Stimulated activated CD8-positive, alpha-beta memory T cell treated with anti-CD3 and anti-CD28 coated beads, Interleukin-2, amount 100 ng/mL, for 48 hours (primary cell): ENCODE measurements at places on chromosomes 2 and 18.

DNA sequence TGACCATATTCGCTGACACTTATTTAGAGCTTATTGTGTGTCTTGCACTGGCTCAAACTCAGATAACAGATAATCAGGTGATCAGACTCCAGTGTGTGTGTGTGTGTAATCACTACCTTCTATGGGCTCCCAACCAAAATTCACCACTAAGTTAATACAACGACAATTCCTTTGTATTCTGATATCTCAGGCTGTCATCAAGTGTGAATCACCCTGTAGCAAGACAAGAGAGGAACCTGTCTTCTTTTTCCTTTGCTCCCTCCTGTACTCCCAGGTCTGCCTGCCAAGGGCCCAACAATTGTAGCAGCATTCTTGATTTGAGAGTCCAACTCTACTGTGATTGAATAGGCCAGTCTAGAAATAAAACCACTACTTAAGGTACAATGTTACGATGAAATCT is 25.8 kb downstream of the ITGB6 start:
- no peak for DNase-seq

GRCh38 chr2:6993229-6993640 is 76.0 kb downstream of the RNF144A start:
- no peak for DNase-seq

- no peak for DNase-seq
Measured at GRCh38 chr2:33111002-33111446, 164.3 kb downstream of the LTBP1 start.

GRCh38 chr2:19462256-19462645 is 103.8 kb upstream of the OSR1 start:
- DNase-seq = no peak

GRCh38 chr2:86020984-86021383 is 84.7 kb downstream of the POLR1A start:
- no peak for DNase-seq

DNA sequence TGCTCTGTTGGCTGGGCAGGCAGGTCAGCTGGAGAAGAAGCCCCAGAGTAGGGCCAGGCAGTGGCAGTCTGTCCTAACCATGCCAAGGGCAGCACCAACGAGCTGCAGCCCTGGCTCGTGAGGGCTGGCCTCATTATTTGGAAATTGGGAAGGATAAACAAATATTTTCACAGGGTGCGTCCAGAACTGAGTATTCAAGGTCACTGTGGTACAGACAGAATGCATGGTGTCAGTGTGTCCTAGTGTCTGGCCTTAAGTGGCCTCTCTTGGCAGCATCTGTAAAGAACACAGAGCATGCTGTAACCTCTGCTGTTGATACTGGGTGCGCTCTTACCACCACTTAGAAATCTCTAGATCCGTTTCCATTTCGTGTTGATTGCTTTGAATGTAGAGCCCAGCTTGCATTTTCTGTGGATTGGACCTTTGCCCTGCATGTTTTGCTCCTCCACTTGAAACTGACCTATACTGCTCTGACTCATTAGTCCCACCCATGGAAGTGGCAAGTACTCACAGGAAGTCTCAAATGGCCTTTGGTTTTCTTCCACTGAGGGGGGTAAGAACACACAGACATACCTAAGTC is 88.2 kb downstream of the GREB1L start:
- no peak for DNase-seq

GRCh38 chr2:58974426-58974825 is 733.3 kb upstream of the FANCL start:
- no peak for DNase-seq

DNA sequence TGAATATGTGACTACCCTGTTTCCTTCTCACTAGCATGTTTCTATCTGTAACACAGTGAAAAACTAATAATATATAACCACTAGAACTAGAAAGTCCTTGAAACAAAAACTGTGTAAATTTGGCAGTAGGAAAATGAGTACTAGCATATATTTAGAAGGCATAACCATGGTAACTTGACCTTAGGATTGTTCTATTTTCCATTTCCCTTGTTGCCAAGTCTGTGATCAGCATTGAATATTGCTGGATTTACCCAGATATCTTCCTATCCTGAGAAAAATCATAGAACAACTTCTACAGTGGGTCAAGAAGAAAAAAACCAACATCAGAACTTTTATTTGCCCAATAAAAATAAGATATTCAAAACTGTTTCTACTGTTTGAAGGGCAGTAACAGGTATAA is 563.9 kb upstream of the NRXN1 start:
- no peak for DNase-seq

DNA sequence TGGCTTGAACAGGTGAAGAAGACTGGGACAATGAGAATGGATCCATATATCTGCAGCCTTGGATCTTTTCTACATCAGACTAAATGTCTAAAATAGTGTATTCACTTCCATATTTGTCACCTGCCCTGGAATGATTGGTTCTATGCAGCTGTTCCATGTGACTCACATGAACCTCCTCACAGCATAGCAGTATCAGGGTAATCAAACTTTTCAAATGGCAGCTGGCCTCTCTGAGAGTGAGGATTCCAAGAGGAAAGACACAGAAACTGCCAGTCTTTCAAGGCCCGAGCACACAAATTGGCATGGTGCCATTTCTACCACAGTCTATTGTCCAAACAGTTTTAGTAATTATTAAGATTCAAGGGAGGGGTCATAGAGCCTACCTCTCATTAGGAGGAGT is 859.3 kb downstream of the BCL11A start:
- no peak for DNase-seq

DNA sequence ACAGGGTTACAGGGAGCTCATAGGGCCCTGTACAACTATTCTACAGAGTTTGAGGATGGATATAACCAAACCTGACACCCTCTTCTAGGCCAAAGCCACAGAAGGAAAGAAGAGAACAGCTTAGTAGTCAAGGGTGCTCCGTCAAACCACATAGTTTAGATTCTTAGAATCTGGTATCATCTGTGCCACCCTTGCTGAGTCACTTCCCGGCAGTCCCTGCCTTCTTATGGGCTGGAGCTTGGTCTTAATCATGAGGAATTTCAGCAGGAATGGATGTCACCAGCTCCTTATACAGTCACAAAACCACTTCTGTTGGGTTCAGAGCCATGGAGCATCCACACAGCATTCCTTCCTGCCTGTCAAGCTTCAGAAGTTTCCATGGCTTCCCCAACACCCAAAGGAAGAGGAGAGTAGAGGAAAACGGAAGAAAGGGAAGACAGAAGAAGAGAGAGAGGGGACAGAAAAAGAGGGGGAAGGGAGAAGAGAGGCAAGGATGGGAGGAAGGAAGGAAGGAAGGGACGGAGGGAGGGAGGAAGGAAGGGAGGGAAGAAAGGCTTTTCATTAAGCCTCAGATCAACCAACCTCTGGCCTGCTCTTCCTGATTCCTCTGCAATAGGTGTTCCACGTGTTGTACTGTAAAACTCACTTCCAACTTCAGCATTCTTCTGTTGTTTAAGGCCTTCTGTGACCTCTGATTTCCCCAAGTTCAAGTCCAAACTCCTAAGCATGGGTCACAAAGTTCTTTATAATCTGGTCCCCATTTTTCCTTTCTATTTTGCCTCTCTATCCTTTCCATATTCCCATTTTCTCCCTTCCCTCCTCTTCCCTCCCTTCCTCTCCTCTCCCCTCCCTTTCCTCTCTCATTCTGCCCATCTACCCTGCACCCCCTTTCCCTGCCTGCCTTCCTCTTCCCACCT is 246.1 kb upstream of the TNP1 start:
- DNase-seq = no peak

- DNase-seq = no peak
Measured at GRCh38 chr2:239911641-239912071, 113.5 kb downstream of the NDUFA10 start.

GRCh38 chr18:21703241-21703820 is 1.2 kb downstream of the ABHD3 start:
- DNase-seq = no peak

GRCh38 chr2:33946193-33946592 is 347.1 kb upstream of the FAM98A start:
- no peak for DNase-seq

DNA sequence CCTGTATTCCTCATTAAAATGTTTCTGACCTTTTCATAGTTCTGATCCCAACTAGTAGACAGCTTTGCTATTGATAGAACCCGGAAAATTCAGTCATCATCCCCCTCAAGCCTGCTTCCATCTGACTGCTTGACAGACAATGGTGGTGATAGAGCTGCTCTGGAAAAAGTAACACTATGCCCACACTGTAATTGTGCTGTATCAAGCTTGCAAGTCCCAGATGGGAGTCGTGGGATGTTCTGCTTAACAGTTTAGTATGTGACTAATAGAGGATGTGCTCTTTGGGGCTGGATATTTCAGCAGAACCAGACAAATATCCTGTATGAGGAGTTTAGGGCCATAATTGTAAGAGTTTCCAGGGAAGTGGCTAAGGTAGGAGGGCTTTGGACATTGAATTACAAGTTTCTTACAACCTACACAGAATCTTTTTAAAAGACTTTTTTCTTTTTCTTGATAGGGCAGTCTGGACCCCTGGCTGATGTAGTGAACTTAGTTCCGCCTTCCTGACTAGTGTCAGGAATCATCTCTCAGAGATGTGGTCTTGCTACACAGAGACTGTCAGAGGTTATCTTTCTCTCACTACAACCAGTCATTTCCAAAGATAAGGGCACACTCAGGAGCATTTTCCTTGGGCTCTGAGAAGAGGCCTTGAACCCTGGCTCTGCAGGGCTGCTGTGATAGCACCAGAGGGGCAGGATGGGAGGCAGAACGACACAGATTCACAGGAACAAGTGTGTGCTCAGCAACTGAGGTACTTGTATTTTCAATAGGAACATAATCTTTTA is 158.0 kb upstream of the RBMS1 start:
- no peak for DNase-seq

GRCh38 chr2:113892004-113892710 is 2.3 kb downstream of the ACTR3 start:
- DNase-seq = no peak

DNA sequence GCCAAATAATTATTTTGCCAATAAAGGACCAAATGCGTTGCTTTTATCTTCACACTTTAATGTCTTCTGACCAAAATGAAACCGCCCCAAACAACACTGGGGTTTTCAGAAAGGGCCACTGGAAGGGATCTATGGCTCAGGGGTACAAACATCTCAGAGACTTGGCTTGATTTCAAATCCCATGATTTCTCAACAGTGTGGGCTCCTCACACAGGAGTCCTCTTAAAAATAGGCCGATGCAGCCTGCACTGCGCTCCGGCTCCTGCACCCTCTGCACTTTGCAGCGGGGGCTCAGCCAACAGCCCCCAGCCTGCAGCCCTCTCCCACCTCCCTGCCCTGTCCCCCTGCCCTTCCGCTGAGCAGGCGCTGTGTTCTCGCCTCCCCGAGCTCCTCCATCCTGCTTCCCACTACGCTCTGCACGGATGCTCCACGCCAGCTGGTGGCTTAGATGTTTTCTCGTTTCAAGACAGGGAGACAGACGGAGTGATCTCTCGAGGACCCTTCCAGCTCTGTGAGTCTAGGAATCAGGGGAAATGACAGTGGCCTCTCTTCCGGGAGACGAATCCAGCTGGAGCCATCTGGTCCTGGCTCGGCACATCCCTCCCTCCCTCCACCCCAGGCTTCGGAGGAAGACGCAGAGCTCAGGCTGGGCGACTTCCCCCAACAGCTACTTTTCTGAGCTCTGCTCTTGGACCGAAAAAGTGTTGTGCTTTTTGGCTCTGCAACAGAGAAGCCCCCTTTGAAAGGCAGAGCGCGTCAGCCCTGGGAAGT is 71.4 kb downstream of the KCNF1 start:
- no peak for DNase-seq

GRCh38 chr2:22276696-22277095 is 1108.3 kb upstream of the KLHL29 start:
- DNase-seq = no peak

- no peak for DNase-seq
Measured at GRCh38 chr2:173713904-173714555, 251.1 kb downstream of the SP3 start.

GRCh38 chr2:146632707-146633106 is 1212.1 kb upstream of the ACVR2A start:
- DNase-seq = no peak

DNA sequence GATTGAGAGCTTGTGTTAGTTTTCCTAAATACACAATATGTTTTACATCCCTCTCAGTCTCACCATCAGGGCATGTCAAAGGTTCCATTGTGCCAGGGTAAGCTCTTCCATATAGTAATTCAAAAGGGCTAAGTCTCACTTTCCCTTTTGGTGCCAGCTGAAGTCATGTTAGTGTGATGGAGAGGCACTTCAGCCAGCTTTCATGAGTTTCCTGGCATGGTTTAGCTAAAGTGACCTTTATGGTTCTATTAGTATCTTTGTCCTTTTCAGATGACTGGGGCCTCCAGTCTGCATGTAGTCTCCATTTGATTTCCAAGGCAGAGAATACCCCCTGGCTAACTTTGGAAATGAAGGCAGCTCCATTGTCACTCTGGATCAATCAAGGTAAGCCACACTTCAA is 27.2 kb downstream of the NAT8 start:
- DNase-seq = no peak

DNA sequence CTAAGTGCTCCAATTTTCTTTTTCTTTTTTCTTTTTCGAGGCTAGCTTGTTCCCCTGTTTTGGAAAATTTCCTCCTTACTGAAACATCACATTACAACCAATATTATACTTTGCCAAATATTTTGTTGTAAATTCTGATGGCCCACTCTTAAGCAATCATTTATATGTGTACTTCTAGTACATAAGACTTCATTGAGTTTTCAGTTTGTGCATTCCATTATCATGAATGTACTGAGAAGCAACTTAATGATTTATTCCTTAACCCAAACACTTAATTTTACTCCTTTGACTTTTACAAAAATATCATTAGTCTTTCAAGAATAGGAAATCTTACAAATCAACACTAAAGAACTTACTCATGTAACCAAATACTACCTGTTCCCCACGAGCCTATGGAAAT is 242.4 kb downstream of the ARHGAP15 start:
- DNase-seq = no peak

DNA sequence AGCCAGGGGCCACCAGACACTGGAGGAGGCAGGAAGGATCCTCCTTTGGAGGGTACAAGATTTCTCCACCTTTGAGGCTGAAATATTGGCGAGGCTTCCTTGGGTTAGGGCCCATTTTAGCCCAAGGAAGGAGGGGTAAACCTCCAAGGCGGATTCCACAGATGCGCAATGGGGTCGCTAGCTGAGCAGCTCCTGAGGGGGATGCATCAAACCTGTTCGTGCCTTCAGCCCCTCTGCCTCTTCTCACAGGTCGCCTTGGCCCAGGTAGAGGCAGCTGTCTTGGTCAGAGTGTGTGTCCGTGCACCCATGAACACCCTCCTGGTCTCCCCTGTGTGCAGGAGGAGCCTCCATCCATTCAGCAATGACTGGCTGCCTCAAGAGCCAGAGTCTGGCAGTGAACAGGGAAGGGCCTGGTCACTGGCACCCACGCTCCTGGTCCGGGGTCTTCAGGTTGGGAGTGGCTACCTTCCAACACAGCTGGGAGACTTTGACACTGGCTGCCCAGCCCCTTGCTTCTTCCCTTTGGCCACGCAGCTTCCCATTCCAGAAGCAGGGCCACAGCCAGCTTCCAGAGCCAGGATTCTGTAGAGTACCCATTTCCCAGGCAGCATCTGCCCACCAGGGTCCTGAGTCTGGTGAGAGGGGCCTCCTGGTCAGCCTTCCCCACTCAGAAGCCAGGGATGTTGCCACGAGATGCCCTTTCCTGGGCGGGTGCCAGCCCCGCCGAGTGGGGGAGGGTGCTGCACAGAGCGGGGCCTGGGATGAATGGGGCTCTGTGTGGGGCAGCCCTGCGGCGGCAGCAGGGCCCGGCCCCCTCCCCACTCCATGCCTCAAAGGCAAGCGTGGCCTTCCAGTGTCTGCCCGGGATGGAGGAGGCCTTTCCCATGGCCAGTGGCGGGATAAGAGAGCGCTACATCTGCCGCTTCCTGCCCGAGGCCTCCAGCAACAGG is 95.8 kb upstream of the GPC1 start:
- no peak for DNase-seq

- no peak for DNase-seq
Measured at GRCh38 chr18:34809451-34810072, 99.5 kb downstream of the DTNA start.

- no peak for DNase-seq
Measured at GRCh38 chr2:48249025-48249424, 280.9 kb upstream of the STON1 start.
